CD4-positive, alpha-beta T cell treated with Interleukin-21 for 1 hour (primary cell): ENCODE measurements at places on chromosomes 12 and 14.
A peak's percentile ranks its signal among the peaks of the same experiment; 100 is the strongest.

- no peak for DNase-seq
Observed at GRCh38 chr12:69007101-69007854, 74.3 kb upstream of the CPM start.

DNA sequence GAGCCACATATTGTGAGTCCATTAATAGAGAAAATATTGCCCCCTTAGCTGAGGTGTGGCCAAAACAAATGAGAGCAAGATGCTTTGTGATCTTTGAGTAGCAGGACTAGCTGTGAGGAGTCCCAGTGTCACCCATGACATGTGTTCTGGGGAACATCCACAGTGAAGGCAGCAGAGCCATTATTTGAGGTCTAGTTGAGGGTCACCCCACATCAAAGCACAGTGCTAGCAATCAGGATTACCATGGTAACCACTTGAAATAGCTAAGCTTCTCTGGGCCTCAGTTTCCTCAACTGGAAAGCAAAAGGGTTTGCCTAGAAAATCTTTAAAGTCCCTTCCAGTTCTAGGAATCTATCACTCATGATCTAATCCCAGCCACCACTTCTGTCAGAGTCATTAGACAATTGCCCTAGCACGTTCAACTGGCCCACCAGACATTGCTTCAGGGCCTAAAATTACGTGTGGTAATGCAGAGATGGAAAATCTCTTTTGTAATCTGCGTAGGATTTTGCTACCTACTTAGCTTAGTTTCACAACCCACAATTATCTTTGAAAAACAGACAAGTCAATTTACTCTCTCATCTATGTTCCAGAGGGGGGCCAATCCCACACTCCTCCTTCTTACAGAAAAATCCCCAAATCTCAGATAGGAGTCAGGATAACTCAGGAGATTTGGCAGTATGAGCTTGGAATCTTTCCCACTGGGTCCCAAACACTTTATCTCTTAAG is 251.2 kb upstream of the EGLN3 start:
- DNase-seq, result no peak

DNA sequence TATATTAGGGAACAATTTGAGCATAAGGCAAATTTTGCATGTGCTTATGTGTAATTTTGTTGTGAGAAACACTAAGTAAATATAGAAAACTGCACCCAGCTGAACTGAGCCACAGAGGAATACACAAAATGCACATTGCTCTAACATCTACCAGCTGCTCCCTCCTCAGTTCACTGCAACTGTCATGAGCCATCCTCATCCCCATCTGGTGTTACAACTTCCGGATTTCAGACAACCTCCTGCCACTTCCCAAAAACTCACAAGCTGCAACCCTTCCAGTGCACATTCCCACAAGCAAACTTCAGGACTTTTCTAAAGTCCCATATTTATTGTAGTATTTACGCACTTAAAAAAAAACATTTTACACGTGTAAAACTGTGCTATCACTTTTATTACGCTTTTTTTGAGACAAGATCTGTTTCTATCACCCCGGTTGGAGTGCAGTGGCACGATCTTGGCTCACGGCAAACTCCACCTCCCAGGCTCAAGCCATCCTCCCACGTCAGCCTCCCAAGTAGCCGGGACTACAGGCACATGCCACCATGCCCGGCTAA is 169.1 kb upstream of the TBX3 start:
- no peak for DNase-seq

GRCh38 chr12:66549050-66549389 is 129.9 kb downstream of the GRIP1 start:
- no peak for DNase-seq

- no peak for DNase-seq
Observed at GRCh38 chr14:54570631-54571415, 3.9 kb downstream of the SAMD4A start.

DNA sequence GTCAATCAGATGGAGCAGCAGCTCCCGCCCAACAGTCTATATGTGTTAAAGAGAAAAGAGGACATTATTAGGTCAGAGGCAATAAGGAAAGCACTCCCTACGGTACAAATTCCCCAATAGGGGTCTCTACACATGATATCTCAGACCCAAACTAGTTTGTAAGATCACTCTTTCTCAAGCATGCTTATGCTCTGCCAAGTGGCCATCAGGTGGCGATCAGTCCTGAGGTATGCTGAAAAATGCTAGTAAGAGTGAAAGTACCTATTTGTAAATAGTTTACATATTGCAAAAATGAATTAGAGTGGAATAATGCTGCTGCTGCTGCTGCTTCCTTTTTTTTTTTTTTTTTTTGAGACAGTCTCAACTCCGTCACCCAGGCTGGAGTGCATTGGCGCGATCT is 61.0 kb downstream of the CPM start:
- DNase-seq, result no peak

DNA sequence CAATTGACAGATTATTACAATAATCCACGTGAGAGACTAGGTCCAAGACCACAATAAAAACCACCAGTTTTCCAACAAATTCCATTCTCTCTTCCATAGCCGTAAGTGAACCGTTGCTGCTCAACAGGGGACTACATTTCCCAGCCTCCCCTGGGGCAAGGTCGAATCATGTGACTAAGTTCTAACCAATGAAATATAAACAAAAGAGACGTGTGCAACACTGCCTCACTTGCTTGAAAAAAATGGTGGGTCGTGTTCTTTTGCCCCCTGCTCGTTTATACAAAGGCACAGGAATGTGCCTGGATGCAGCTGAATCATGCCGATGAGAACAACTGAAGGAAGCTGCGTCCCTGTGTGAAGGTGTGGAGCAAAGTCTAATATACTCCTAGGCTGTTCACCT is 51.1 kb downstream of the HSPB8 start:
- no peak for DNase-seq

DNA sequence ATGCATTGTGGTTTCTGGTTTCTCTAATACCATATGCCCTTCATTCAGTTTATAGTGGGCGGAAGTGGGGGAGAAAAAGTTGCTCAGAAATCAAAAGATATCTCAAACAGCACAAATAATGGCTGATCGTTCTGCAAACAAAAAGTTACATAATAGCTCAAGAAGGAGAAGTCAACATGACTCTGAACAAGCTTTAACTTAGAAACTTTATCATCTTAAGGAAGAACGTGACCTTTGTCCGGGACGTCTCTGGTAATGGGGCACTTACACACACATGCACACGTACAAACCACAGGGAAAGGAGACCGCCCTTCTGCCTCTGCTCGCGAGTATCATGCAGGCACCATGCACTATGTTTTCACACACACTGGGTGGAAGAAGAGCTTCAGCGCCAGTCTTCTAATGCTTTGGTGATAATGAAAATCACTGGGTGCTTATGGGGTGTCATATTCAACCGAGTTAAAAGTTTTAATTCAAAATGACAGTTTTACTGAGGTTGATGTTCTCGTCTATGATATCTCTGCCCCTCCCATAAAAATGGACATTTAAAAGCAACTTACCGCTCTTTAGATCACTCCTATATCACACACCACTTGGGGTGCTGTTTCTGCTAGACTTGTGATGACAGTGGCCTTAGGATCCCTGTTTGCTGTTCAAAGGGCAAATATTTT is 4.7 kb downstream of the FOS start:
- DNase-seq, result peak; percentile 87

DNA sequence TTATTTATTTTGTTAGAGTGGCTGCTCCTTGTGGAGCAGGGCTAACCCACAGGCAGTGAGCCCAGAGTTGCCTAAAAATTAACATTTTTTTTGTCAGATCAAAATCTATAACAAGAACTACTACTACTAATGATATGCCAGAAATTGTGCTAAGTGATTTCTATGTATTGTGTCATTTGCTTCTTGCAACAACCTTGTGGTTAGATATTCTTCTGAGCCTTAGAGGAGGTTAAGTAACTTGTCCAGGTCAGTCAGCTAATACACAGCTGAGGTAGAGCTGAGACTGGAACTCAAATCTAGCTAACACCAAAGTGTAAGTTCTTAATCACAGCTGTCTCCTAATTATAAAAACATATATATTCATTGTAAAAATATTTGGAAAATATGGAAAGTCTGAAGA is 29.8 kb downstream of the CFL2 start:
- no peak for DNase-seq

DNA sequence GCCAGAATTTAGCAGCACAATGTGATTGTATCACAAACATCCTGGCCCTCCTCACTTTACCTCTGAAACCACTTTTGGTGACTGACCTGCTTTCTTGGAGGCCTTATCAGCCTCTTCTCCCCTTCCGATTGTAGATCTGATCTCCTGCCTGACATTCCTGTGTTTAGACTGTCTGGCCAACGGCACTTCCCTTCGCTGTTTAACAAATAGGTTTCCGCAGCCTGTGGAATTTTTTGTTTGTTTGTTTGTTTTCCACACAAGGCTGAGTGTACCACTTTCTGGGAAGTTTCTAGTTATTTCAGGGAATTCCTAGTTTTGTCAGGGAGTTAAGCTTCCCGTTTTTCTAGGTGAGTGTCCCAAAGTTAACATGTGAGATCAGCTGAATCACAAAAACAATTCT is 65.9 kb upstream of the CDKN3 start:
- DNase-seq, result no peak

- DNase-seq, result no peak
Observed at GRCh38 chr12:16607906-16608775, 2.2 kb upstream of the LMO3 start.

DNA sequence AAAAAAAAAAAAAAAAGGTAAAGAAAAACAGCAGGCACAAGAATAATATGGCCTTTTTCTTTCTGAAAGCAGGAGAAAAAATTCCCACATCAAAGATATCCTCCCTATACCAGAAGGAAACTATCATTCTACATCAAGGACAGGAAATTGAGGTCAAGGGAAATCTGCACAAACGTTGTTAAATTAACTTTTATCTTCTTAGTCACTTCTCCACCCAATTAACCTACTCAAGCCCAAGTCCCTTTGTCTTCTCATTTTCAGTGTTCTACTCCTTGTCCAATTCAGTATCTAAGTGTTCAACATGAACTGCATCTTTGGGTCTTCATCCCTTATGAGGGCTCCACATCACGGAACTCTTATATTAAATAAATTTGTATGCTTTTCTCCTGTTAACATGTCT is 15.7 kb downstream of the NDUFA12 start:
- peak; percentile 54 for DNase-seq

GRCh38 chr12:109347589-109347988 is at the start of gene MYO1H:
MYO1H (plus strand) TSS chr12:109347900; CDS start chr12:109347961, 61 bp downstream.
- DNase-seq, result no peak

DNA sequence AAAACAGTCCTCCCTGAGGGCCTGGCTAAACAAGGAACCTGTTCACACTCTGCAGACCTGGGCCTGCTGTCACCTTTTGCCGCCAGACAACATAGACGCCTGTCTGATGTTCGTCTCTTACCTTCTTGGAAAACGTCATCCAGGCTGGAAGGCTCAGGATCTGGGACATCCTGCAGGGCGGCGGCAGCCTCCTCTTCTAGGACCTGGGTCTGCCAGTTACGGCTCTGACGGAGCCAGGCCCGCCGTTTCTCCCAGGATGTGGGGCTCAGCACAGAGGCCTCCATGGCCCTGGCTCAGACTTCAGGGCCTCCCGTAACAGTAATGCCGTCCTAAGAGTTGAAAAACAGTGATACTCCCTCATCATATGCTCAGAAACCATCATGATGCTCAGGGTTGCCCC is 10.3 kb downstream of the TESPA1 start:
- DNase-seq, result no peak

DNA sequence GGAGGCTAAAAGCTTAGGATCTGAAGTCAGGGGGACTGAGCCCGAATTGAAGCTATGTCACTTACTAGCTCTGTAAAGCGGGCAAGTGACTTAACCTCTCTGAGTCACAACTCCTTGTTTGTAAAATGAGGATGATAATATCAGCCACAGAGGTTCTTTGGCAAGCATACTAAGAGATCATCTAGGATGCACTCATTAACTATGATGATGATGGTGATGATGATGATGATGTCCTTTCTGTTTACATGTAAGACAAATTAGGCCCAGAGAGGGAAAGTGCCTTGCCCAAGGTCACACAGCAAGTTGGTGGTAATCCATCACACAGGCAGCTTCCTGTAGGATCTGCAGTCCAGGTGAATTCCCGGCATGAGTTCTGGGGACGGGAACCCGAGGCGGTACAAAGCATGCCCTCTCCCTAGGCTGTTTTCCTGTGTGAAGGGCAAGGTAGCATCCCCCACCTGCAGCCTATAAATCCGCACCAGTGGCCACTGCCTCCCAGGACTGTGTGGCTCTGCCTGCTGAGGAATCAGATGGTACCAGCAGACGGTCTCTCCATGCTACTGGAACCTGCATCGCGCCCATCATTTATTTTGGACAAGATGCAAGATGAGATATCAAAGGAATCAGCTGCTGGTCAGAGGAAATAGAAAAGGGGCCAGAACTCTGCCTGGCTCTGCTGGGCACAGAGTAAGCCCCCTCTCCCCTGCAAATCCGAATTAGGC is 55.2 kb downstream of the MAP1LC3B2 start:
- no peak for DNase-seq

GRCh38 chr12:56154246-56154771 is 1.9 kb downstream of the MYL6B start:
- no peak for DNase-seq

DNA sequence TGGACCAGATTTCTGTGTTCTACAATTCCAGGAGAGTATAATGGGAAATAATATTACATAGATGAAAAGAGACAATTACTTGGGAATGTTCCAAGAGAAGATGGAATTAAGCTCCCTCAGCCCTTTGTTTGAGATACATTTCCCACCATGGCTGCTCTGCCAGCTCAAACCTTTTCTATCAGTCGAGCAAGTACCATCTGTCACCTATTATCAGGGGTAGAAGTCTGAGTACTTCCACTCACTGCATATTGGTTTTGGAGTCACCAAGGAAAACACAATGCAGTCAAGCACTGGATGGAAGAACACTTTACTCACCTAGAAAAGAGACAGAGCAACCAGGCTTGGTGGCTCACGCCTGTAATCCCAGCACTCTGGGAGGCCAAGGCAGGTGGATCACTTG is 270.4 kb upstream of the FAR2 start:
- DNase-seq, result no peak

GRCh38 chr14:61488417-61489401 is 167.3 kb downstream of the PRKCH start:
- DNase-seq, result no peak

- no peak for DNase-seq
Observed at GRCh38 chr12:63777340-63777739, 2.4 kb upstream of the RXYLT1 start.

DNA sequence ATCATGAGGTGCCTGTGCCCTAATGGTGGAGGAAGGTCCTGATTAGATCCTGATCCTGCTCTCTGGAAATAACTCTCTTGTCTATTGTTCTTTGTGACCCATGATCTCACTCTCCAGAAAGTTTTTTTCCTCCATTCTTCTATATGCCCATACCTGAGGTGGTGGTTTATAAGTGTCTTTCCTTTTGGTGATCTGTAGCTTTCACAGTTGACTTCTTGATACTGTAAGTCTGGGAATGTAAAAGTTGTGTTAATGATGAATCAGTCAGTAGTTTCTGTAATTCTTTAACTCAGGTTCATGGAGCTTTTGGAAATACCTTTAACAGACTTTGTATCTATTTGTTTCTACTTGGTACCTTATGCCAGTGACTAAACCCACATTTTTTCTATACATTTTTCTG is 444.0 kb upstream of the FLRT2 start:
- DNase-seq, result no peak

GRCh38 chr12:88805286-88805685 is 225.0 kb upstream of the KITLG start:
- no peak for DNase-seq

- no peak for DNase-seq
Observed at GRCh38 chr12:24979976-24980730, 31.3 kb upstream of the BCAT1 start.
